ENCODE measurements at places on chromosomes 2 and 18.

GRCh38 chr2:60498127-60498815, 55.2 kb downstream of the BCL11A start:
- DNase-seq, result no peak

GRCh38 chr2:63676135-63676534, 87.4 kb downstream of the MDH1 start:
- no peak for DNase-seq

DNA sequence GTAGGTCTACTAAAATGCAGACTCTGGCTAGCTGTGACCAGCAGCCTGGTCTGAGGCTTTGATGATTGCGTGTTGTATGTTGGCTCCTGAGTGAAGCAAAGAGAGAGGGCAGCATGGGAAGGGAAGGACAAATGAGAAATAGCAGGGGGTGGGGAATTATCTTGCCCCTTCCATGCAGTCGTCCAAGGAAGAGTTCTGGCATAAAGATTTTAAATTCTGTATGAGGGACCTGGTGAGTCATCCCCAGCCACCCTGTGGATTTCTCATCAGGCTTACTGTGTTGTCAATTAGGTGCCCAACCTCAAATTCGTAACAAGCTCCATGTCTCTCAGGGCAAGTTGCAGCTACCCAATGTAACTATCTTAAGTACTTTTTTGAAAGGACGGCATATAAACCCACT, 72.1 kb upstream of the NOSTRIN start:
- no peak for DNase-seq

- DNase-seq, result no peak
These were observed 3.4 kb downstream of the KLF7 start for GRCh38 chr2:207162316-207162715.

GRCh38 chr2:76450024-76450475, 739.3 kb upstream of the GCFC2 start:
- no peak for DNase-seq

DNA sequence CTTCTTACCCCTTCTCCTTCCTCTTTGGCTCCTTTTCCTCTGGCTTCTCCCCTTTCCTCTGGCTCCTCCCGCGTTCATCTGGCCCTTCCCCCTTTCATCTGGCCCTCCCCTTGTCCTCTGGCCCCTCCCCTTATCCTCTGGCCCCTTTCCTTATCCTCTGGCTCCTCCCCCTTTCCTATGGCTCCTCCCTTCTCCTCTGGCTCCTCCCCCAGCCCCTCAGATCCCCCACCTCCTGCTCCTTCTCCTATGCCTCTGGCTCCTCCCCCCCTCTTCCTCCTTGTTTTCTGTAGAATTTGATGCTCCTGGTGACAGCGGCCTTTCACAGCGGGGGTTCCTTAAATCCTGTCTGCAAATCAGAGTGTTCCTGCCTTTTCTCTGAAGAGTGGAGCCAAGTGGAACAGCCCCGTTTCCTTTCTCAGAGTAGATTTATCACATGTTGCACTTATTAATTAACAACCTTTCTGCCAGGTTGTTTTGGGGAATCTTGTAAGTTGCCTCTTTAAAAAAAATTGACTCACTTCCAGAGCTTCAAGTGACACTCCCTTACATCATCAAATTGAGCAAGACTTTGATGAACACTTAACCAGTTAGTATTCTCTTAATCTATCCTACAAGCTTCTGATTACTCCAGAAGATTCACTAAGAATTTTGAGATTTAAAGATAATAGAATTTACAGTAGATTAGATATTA, 27.9 kb downstream of the FABP1 start:
- no peak for DNase-seq

DNA sequence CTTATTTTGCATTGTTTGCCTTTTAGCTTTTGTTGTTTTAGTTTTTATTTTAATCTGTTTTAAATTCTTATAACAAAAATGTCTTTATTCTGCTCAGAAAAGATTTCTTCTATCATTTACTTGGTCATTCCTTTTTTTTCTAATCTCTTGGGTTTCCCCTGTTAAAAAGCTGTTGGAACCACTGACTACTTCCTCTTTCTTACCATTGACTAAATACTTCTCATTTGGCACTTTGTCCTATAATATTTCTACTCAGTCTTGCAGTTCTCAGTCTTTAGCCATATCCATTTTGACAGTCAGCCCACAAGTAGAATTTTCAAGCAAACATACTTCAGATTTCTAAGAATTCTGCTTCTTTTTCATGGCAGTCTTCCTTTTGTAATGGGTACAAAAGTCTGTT, 567.2 kb downstream of the SATB2 start:
- DNase-seq, result no peak

DNA sequence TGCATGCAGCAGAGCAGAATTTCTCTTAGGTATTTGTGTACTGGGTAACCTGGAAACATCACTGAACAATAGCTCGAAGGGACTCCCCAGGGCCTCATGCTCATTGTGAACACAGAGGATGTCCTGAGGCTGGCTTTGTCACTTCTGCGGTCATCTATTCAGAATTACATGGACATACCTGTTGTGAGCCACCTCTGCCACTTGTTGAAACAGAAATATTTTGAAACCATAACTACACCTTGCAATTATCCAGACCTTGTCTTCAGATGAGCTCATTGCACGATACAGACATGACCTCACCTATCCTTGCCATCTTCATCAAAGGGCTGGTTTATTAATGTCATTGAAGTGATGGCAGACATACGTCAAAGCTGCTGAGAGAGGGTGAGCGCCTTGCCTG, 23.4 kb upstream of the CREG2 start:
- DNase-seq, result no peak

DNA sequence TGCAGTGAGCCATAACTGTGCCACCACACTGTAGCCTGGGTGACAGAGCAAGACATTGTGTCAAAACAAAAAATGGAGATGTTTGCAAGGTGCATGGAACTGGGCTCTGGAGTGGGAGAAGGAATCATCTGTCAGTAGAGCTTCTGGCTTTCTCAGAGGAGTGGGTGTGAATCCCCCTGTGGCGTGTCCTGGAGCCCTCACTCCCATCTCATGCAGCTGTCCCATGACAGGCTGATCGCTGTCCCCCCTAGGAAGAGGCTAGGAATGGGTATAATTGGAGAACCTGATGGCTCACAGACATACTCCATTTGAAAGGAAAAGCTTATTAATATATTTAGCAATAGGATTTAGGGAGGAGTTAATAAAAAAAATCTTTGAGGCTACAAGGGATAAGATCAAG, 125.8 kb upstream of the EPB41L3 start:
- DNase-seq, result no peak

DNA sequence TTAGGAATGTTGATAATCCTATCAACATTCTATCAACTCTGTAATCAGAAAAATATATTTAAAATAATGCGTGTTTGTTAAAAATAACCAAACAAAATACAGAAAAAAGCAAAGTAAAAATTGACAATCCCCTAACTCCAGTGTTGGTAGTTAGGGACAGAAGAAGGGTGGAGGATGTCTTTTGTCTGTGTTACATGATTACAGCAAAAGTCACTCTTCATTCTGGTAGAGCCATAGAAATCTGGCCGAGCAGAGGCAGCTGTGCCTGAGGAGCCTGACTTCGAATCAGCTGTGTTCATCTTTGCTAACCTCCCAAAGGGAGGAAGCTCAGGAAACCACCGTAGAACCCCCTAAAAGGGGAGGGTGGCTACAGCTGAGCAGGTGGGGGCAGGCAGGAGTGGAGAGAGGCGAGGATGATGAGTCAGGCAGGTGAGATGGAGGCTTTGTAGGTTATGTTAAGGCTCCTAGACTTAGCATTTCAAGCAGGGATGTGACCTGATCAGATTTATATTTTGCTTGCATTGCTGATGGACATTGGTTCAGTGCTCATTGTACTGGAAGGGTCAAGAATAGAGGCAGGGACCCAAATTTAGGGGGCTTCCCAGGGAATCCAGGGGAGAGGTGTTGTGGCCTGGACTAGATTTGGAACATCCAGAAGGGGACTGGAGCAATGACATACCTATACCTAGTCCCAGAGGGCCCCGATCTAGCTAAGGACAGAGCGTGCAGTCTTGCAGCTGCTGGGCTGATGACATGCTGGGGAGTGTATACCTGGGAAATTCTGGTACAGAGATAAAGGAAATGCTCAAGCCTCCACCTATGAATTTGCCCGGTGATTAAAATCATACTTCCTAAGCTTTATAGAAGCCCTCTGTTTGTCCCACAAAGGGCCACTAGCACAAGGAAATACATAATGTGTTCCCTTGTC, 95.7 kb downstream of the NEDD4L start:
- DNase-seq, result no peak

DNA sequence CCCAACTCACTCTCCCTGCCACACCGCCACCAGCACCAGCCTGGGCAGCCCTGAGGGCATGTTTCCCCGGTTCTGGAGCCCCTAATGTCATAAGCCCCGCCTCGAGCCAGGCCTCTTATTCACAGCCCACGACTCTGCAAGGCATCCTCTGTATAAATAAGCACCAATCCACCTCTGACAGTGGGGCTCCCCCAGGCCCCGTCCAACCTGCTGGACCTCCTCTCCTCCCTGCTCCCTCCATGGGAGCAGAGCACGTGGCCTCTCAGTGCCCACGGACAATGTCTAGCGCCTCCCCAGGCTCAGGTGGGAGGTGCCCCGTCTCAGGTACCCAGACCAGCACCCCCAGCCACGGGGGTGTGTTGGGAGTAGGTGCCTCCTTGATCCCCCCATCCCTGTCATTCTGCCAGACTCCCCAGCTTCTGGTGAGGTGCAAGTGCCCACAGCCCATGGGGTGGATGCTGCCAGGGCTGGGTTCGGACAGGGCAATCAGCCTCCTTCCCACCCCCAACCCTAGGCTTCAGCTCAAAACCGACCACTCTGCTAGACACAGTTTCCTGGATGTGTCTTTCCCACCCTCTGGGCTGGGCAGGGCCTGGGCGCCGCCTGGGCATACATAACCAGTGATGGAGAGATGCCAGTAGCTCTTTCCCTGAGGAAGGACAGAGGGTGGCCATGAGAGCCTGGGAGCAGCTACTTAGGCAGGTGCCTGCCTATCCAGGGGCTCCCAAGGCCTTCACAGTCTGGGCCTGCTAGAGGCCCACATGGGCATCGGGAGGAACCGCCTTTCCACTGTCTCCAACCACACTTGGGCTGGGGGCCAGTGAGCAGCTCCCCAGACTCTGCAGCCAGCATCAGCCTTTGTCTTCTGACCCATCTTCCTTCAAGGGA, 1.6 kb upstream of the ADRA2B start:
- DNase-seq, result no peak

DNA sequence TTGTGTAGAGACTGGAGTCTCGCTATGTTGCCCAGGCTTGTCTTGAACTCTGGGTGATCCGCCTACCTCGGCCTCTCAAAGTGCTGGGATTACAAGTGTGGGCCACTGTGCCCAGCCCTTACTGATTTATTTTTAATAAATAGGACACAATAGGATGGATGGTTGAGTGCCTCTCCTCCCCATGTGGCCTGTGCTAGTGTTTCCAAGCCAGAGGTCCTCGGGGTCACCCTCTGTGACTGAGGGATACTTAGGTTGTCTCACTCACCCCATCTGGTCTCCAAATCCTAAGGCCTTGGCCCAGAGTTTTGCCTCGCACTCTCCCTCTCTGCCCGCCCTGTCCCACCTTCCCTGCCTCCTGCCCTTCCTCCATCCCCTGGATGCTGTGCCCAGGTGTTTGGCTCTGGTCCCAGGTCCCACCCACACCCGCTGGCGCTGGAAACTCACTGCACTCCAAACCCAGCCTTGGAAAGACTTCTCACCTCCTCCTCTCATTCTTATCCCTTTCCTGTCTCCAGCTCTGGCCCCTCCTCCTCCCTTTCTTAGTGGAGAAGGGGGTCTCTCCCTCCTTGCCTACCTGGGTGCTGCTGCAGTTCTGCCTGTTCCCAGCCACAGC, 4.7 kb upstream of the ECEL1 start:
- DNase-seq, result no peak

GRCh38 chr2:98508709-98509066, 64.0 kb downstream of the INPP4A start:
- DNase-seq, result peak; percentile 58

DNA sequence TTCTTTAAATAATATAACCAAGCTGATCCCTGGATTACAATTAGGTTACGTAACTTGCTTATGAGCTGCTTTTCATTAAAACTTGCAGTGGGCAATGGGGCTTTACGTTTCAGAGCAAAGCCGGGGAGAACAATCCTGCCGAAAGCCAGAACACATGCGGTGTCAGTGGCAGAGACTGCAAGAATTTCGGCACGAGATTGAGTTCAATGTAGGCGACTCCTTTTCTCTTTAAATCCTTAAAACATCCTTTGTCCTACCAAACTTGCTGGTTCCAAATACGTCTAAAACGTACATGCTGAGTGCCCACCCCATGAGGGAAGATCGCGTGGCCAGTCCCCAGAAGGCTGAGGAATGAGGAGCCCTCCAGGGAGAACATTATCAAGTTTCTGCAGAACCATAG, 36.8 kb upstream of the NCOA1 start:
- DNase-seq, result no peak

DNA sequence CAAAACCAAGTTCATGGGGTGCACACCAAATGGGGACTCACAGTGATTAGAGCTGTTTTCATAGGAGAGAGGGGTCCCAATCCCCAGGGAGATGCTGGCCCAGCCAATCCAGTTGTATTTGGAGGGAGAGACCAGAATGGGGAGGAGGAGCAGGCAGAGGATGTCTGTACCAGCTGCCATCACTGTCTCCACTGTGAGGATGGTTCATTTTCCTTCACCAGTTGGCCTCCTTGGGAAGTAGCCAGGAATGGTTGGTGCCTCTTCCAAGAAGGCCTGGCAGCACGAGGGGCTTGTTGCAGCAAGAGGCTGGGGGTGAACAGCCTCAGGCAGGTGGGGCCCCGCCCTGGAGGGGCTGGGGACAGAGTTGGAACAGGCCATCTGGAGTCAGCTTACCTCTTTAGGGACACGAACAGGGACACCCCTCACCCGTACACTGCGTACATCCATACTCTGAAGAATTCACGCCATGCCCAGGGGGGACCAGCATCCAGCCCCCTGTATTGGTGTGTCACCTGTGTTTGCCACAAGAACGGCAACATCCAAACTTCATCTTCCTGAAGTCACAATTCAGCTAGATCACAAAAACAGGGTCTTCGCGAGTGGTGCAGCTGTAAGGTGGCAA, 161.7 kb upstream of the ZNF236 start:
- DNase-seq, result no peak

GRCh38 chr2:42925742-42926433, 133.5 kb upstream of the HAAO start:
- no peak for DNase-seq

GRCh38 chr18:24319757-24320156, 77.9 kb downstream of the OSBPL1A start:
- DNase-seq, result no peak

All from T-cell (primary cell).